CD4-positive, alpha-beta T cell treated with Interleukin-1 beta for 1 hour (primary cell): ENCODE measurements at places on chromosomes 5 and 9.

GRCh38 chr5:135217669-135218485 is 181.2 kb downstream of the MACROH2A1 start:
- DNase-seq: no peak

- no peak for DNase-seq
These were observed 21.4 kb downstream of the MEGF10 start for GRCh38 chr5:127311781-127312525.

DNA sequence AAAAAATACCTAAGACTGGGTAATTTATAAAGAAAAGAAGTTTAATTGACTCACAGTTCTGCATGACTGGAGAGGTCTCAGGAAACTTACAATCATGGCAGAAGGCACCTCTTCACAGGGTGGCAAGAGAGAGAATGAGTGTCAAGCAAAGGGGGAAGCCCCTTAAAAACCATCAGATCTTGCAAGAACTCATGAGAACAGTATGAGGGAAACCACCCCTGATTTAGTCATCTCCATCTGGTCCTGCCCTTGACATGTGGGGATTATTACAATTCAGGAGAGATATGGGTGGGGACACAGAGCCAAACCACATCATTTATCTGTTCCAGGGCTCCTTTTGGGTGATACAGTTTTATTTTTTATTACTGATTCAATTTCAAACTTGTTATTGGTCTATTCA is 23.2 kb upstream of the ADAMTS16 start:
- no peak for DNase-seq

- no peak for DNase-seq
These were observed 44.1 kb upstream of the IL17B start for GRCh38 chr5:149423049-149423793.

- no peak for DNase-seq
These were observed 108.0 kb downstream of the DAPK1 start for GRCh38 chr9:87605676-87606075.

- DNase-seq: no peak
These were observed 113.7 kb downstream of the RASEF start for GRCh38 chr9:82949203-82949602.

- DNase-seq: no peak
These were observed 6.7 kb downstream of the PTCH1 start for GRCh38 chr9:95509851-95510708.

DNA sequence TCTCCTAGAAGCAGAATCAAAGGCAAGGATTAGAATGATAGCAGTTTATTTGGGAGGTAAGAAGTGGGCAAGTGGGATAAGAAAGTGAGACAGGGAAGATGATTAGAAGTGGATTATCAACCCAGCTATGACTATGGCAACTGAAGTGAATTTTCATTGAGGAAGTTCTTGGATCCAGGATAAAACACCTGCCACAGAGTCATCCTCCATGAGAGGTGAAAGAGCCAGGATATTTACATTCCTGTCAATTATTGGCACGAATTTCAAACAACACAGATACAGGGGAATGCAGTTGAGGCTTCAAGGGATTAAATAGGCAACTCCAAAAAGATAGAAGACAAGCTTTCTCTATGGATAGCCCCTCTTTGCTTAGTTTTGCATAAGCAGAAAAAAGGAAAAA is 31.8 kb upstream of the ZNF366 start:
- DNase-seq: no peak

DNA sequence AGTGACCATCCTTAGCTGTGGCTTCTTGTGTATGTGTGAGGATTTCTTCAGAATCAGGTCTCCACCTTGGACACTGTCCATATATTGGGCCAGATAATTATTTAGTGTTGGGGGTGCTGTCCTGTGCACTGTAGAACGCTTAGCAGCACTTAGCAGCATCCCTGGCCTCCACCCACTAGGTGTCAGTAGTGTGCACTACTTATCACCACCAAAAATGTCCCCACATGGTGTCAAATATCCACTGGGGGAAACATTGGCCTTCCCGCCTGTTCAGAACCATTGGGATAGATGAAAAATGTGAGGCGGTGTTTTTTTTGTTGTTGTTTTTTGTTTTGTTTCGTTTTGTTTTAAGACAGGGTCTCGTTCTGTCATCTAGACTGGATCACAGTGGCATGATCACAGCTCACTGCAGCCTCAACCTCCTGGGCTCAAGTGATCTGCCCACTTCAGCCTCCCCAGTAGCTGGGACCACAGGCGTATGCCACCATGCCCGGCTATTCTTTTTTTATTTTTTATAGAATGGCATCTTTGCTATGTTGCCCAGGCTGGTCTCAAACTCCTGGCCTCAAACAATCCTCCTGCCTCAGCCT is 67.7 kb downstream of the TENT4A start:
- no peak for DNase-seq

- DNase-seq: no peak
These were observed 157.9 kb upstream of the TAS2R1 start for GRCh38 chr5:9787861-9788600.

- no peak for DNase-seq
These were observed 33.9 kb downstream of the MAN2A1 start for GRCh38 chr5:109723606-109724005.

DNA sequence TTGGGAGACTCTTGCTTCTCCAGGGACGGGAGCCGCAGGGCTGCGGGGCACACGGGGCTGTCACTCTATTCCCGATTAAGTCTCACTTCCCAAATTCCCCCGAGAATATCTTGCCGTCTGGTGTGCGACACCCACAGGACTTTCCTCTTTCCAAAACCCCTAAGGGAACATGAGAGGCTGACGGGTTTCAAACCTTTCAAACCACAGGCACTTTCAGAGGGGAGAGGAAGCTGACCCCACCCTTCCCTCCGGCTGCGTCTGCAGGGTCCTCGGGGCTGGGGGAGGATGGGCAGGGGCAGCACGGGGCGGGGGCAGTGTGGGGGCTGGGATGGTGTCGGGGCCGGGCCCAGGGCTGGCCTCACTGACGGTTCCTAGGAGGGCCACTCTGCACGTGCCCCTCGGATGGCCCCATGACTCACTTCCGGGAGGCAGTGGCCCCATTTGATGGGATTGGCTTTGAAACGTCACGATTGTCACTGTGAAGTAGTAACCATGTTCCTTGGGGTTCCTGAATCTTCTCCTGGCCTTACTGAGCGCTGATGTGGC is 38.2 kb downstream of the SLC9A3 start:
- DNase-seq: no peak

- no peak for DNase-seq
These were observed 1.0 kb upstream of the SLIT3 start for GRCh38 chr5:169301986-169302385.

GRCh38 chr9:98846879-98847278 is 39.4 kb downstream of the GALNT12 start:
- DNase-seq: no peak

DNA sequence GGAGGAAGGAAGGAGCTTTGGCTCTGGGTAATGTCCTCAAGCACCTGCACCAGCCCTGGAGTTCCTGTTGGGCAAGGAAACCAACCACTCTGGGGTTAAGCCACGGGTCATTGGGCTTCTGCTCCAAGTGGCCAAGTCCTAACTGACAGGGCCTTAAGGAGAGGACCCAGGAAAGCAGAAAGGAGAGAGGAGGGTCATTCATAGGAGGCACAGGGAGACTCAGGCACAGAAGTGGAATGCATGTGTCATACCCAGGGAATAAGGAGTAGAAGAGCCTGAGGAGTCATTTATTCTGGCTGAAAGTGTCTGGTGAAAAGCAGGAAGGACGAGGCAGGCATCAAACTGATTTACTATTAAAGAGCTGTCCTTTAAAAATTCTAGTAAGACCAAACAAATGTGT is 129.2 kb downstream of the DMRT2 start:
- no peak for DNase-seq

DNA sequence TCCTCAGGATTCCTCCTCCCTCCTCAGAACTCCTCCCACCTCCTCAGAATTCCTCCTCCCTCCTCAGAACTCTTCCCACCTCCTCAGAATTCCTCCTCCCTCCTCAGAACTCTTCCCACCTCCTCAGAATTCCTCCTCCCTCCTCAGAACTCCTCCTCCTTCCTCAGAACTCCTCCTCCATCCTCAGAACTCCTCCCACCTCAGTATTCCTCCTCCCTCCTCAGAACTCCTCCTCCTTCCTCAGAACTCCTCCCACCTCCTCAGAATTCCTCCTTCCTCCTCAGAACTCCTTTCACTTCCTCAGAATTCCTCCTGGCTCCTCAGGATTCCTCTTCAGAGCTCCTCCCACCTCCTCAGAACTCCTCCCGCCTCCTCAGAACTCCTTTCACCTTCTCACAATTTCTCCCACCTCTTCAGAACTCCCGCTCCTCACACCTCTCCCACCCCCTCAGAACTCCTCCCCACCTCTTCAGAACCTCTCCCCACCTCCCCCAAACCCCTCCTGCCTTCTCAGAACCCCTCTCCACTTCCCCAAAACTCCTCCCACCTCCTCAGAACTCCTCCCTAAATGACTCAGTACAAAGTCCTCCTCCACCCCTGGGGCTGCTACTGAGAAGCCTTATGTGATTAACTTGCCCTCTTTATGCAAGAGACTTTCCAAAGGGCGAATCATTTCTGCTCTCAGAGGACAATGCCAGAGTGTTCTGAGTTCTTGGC is 23.2 kb downstream of the SLC46A2 start:
- no peak for DNase-seq

DNA sequence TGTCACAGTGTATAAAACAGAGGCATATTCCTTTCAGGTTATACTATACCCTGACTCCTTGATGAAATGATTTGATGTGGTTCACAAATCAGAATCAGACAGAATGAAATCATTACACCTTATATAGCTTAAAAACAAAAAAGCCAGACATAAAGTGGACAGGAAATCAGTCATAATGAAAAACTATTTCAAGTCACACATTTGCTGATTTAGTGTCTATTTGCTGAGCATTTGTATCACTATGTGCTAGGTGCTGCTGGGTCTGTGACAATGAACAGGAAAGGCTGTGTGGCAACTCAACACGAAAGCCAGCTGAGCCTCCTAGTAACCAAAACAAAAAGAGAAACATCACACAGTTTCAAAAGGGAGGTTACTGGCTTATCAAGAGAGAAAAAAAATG is 194.0 kb downstream of the EFNA5 start:
- peak; percentile 73 for DNase-seq

GRCh38 chr5:123150089-123150488 is 61.0 kb downstream of the PRDM6 start:
- DNase-seq: no peak

DNA sequence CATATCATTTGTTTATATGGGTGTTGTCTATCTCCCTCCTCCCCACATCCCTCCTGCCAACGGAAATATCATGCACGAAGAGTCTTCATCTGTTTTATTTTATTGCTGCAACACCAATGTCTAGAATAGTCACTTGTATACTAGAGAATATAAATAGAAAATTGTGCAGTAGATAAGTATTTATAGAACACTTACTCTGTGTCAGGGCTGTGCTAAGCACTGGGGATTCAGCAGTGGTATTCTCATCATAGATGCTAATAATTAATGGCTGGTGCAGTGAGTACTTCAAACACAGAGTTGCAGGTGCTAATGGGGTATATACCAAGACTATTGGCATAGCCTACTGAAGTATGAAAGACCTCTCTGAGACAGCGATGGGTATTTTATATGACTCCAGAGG is 353.5 kb upstream of the CDH6 start:
- no peak for DNase-seq

GRCh38 chr9:122718038-122718437 is 5.8 kb upstream of the OR1L4 start:
- no peak for DNase-seq

DNA sequence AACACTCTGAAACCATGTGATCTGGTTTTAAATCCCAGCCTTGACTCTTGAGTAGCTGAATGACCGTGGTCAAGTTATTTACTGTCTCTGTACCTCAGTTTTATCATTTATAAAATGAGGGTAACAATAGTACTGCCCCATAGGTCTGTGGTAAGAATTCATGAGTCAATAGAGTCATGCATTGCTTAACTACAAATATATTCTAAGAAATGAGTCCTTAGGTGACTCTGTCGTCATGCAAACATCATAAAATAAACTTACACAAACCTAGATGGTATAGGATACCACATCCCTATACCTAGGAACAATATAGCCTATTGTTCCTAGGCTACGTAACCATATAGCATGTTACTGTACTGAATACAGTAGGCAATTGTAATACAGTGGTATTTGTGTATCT is 20.3 kb upstream of the ABCA1 start:
- DNase-seq: no peak

DNA sequence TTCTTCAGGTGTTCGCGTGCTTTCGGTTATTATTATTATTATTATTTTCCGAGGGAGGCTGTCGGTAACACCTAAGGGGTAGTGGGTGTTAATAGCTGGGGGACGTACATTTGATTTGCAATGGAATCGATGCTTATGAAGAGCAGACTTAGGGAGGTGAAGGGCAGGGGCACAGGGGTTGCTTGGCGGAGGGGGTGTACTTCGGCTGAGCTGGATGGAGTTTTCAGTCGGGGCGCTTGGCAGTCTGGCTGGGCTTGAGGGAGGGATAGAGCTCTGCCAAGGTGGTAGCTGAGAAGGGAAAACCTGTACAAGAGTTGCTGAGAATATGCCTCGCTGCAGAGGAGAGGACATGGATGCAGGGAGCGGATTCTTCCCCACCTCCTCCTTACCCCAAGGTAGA is 617 bp upstream of the PTPRD start:
- DNase-seq: no peak

GRCh38 chr5:150404941-150405816 is 7.5 kb downstream of the CD74 start:
- DNase-seq: no peak

- peak; percentile 35 for DNase-seq
These were observed 661 bp downstream of the NSMF start for GRCh38 chr9:137458194-137459151.

GRCh38 chr9:20303996-20304395 is 318.3 kb downstream of the MLLT3 start:
- no peak for DNase-seq

DNA sequence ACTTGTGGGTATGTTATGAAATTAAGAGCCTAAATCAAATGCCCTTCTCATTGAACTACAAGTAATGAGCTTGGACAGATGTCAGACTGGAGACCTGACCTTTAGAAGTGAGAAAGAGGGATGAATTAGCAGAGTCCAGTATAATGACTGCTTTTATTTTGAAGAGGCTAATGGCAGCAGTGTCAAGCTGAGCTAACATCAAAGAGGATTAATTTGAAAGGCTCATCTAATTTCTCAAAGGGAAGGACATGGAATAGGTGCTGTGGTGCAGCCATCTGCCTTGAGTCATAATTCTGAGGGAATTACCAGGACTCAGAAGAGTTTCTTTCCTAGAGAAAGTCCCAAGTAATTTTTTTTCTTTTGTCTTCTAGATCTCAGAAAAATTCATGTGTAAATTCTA is 57.6 kb downstream of the FAM81B start:
- DNase-seq: no peak

DNA sequence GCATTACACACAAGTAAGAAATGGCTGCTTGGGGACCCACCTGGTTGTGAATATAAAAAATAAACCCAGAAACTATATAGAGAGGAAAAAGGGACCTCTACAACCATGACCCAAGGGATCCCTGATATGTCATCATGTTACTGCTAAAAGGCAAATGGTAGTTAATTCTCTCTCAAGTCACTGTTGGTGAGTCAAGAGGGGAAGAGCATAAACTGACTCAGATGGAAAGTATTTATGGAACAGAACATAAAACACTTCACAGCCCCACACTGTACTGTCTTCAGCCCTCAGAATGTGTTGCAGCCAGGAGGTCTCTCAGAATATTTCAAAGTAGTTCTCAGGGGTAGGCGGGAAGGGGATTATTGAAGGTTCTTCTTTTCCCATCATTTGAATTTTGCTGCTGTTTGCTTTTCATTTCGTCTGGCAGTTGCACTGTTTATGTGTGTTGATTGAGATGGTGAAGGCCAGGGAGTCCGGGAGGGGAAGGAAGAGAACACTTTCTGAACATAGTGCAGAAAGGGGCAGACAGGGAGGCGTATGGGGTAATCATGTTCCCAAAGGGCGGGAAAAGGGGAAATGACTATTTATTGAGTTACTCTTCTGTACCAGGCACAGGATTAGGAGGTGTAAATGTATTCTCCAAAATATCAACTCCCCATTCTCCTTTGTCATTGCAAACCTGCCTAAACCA is 85.5 kb downstream of the TEK start:
- DNase-seq: no peak
